Fibroblast of skin of right quadriceps (primary cell): ENCODE measurements at places on chromosomes 2 and 18.

- peak; percentile 59 for DNase-seq
Observed at GRCh38 chr2:108570416-108570815, 36.1 kb downstream of the LIMS1 start.

DNA sequence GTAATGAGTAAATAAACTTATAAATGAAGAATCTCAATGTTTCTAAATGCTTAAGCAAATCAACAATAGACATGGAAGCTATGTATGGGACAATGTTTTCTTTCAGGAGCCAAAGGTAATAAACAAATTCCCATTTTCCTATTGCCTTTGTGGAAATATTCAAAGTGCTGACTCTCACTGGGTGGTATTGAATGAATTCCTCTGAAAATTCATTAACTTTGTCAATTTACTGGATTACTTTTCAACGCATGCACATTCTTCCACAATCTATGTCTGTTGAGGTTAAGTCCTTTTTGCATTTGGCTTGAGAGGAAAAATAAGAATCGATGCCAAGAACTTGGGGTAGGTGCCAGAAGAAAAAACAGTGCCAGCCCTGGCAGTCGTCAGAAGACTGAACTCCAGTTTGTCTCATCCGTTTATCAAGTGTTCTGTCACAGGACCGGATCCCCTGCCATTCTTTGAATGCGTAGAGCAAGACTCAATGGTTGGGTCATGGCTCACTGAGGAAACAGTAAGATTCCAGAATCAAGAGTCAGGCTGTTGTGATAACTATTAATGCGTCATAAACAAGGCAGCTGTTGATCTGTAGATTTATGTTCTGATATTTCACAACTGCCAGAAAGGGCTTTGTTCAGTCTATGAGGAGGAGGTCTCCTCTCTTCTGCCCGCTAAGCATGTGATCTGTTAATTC, 133.3 kb downstream of the GFPT1 start:
- DNase-seq = peak; percentile 99

DNA sequence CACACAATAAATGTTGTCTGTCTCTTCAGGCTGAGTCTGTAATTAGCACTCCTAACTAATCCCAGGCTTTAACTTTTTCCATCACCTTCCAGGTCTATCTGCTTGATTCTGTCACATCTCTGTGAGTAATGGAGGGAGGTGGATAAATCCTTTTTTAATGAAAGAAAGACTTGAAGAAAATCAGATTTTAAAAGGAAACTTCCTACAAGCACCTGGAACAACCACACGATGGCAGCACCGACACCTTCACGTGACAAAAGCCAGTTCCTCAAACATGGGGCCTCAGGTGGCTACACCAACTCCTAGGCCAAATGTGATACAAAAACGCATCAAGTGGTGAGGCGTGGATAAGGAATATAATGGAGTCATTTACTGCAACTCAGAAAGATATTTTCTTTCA, 41.8 kb downstream of the TGFBRAP1 start:
- DNase-seq = peak; percentile 20

GRCh38 chr18:48408727-48409590, at the start of gene ZBTB7C:
Gene ZBTB7C, minus strand, starts transcription at chr18:48409383.
- DNase-seq = no peak

DNA sequence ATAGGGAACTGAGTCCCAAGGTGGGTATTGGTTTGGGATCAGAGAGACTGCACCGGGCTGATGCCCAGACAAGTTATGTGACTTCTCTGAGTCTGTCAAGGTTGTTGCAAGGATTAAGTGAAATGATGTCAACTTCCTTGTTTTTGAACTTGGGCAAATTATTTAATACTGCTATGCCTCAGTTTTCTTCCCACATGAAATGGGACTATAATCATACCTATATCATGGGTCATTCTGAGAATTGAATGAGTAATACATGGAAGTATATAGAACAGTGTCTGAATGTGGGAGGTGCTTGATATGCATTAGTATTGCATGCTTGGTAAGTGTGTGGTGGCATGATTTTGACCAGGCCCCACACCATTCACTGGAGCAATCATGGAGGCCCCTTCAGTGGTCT, 99.0 kb downstream of the PRKCE start:
- no peak for DNase-seq

DNA sequence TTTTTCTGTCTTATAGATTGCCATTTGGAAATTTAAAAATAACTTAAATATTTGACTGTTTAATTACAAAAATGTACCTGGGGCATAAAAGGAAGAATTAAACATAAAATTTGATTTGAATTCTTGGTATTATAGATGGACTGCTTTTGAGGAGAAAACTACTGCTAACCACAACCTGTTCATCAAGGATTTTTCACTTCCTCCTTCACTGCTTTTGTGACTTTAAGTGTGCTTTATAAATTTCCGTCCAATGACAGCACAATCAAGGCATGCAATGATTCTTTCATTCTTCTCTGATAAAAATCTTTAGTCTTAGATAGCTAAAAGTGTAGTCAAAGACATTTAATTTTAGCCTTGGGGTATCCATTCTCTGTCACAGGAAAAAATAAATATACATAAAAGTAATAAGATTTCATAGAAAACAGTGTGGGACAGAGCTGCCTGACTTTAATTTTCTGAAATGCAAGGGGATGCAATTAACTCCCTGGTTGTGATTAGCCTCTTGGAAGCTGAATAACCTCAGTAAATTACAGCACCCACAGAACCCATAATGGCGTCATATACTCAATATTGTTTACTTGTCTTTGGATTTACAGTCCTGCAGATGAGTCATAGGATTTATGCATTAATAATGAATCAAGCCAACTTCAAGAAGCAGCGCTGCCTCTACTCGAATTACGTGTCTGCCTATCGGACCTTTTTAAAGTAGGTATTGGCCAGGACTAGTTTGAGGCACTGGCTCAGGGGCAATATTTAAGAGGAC, 587.9 kb downstream of the NRXN1 start:
- DNase-seq = peak; percentile 11

DNA sequence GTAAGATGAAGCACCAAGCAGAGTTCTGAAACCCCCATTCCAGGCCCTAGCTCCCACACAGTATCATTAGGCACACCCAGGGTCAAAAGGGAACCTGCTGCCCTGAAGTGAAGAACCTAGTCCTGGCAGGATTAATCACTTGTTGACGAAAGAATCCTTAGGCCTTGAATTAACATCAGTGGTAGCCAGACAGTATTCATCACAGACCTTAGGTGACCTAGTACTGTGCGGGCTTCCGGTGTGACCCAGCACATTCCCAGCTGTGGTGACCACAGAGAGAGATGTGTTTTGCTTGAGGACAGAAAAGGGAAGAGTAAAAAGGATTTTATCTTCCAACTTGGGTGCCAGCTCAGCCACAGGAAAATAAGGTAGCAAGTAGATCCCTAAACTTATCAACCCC, 1071.4 kb upstream of the FAM98A start:
- no peak for DNase-seq

- no peak for DNase-seq
Observed at GRCh38 chr18:31097666-31098065, 4.6 kb downstream of the DSC2 start.

DNA sequence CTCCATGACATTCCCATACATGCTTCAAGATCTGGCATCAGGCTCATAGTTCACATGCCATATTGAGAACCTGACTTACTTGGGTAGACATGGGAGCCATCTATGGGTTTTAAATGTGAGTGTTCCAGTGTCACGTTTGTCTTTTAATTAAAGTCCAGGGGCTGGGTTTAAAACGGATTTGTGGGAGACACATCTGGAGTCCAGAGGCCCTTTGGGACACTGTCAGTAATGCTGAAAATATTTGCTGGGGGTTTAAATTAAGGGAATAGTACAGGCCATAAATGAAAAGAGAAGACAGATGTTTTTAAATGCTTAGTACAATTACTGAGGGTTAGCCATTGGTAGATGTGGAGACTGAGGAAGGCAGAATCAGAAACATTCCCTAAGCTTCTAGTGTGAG, 478.0 kb downstream of the PID1 start:
- peak; percentile 13 for DNase-seq

- no peak for DNase-seq
Observed at GRCh38 chr2:223457301-223457700, 144.9 kb downstream of the SCG2 start.

- no peak for DNase-seq
Observed at GRCh38 chr2:217948897-217949296, 53.9 kb downstream of the TNS1 start.

DNA sequence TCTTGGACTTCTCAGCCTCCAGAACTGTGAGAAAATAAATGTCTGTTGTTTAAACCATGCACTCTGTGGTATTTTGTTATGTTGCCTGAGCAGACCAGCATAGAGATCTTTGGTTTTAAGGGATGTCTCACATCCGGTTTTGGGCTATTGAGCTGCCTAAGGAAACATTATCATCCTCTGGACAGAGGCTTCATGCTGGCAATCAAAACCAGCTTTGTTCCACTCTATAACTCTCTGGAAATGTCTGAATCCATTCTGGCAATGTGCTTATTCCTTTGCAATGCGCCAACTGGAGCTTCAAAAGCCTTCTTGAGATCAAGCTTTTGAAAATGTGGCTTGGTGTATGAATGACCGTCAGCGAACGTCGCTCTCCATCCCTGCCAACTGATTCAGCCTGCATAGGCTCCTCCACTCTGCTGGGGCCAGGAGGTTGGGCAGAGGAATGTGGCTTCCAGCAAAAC, 183.6 kb upstream of the MGAT5 start:
- no peak for DNase-seq

DNA sequence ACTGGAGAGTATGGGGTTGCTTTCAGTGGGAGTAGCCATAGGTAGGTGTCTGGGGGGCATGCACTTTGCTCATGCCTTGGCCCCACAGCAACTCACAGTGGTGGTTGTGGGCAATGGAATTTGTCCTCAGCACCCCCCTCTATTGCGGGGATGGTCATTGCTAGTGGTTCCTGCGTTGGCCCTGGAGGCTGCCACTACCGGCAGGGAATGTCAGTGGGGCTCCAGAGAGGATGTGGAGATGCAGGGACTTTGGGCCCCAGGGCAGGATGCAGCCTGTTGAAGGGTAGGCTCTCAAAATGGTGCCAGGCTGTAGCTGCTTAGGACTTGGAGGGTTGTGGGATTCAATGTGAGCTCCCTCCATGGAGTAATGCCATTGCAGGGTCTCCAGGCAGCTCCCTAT, 125.0 kb downstream of the XRCC5 start:
- no peak for DNase-seq

DNA sequence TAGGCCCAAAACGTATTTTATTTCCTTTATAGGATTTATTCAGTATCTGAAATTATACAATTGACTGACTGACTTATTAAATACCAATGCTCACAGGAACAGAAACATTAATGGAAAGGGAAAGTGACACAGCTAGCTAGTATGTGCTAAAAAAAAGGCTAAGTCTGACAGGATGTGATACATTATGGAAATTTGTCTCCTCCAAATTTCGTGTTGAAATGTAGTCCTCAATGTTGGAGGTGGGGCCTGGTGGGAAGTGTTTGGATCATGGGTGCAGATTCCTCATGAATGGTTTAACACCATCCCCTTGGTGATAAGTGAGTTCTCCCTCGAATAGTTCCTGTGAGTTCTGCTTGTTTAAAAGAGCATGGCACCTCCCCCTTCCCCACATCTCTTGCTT, 70.6 kb upstream of the WDR75 start:
- peak; percentile 83 for DNase-seq

DNA sequence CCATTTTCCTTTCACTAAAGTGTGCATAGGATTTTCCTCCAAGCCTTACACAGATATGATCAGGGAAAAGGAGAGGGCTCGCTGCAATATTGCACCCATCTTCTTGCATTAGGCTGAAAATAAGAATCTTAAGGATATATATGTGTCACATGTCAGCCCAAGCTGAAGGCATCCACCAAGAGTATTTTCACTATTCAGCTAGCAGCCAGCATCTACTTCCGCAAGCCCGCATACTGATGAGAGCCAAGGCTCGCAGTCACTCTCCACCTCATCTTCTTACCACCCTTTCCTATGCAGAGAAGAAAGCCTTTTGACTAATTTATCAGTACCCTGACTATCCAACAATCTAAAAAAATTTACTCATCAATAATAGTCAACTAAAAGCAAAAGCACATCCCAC, 6.1 kb downstream of the TMEM163 start:
- no peak for DNase-seq

DNA sequence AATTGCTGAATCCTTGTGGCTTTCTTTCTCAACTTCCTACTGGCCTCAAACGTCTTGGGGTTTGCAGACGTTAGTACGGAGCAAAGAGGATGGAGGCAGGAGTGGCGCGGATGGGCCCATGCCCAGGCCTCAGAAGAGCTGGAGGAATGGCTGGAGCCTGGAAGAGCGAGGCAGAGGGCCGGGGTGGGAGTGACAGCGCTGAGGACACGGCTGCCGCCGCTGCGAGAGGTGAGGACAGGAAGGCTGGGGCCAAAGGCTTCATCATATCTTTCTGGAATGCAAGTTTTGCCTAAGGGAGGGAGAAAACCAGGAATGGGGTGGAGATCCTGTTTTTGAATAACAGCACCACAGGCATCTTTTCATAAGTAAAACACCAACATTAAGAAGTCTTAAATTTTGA, 178.5 kb upstream of the SESTD1 start:
- no peak for DNase-seq

- no peak for DNase-seq
Observed at GRCh38 chr18:32040936-32041335, 22.3 kb downstream of the RNF125 start.

DNA sequence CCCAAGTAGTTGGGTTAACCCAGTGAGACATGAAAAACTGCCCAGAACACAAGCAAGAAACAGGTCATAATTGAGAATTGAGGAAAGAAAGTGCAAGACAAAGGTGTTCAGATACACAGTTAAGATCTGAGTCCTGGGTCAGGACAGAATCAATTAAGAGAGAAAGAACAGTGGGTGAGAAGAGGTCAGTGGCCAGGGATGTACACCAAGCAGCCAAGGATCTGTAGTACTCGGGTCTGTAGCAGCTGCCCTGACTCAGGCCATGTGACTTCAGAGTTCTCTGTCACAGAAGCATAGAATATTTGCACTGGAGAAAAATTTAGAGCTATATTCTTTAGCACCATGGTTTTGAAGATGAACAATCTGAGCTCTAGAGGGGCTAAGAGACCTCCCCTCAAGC, 141.6 kb downstream of the SLC8A1 start:
- DNase-seq = no peak

- DNase-seq = peak; percentile 12
Observed at GRCh38 chr2:20012282-20013125, at the start of gene MATN3. Gene MATN3, minus strand, starts transcription at chr2:20012668. Its CDS starts 37 bp downstream, at chr2:20012631.

DNA sequence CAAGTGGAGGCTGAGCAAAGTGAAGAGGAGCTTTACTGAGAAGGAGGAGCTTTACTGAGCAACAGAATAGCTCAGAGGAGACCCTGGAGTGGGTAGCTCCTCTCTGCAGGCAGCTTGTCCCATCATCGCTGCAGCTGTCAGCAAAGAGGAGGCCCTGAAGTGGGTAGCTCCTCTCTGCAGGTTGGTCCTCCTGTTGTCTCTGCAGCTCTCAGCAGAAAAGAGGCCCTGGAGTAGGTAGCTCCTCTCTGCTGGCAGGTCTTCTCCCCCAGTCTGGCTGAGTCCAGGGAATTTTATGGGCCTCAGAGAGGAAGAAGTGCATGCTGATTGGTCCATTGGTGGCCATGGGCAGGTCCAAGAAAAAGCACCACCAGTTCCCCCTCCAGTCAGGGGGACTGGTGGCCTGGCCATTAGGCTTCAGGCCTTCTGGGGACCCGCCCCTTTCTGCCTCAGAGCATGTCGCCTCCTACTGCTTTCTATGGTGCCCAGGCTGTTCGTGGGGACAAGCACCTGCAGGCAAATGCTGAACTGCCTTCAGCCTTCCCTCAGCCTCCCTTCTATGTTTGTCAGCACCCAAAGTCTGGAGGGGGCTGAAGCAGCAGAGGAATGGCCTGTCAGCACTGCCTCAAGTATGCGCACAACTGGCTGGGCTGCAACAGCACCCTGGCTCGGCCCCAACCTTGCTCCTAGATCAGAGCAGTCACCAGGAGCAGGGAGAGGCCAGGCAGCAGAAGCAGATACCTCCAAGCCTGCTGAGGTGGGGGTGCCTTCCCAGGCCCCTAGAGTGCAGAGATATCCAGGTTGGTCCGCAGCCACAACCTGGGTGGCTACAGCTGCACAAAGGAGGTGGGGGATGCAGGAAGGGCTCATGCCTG, 5.9 kb downstream of the ZSCAN30 start:
- no peak for DNase-seq
